ENCODE measurements at places on chromosomes 13 and 19.
A peak's percentile ranks its signal among the peaks of the same experiment; 100 is the strongest.

DNA sequence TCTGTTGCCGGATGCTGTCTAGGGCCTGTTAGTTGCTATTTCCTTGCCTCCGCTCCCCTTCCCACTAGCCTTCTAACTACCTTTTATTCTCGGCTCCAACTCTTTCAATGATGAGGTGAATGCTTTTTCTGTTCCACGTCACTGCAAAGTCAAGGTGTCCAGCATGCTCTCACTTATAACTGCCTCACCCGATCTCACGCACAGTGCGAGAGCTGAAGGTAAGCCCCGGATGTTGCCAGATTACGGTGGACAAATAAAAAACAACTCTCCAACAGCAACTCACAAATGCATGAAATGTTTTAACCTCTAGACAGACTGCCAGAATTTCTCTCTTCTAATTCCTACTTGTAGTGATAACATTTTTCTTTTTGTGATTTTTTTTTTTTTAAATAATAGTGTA is 169.9 kb downstream of the STK24 start:
- DNase-seq = no peak

DNA sequence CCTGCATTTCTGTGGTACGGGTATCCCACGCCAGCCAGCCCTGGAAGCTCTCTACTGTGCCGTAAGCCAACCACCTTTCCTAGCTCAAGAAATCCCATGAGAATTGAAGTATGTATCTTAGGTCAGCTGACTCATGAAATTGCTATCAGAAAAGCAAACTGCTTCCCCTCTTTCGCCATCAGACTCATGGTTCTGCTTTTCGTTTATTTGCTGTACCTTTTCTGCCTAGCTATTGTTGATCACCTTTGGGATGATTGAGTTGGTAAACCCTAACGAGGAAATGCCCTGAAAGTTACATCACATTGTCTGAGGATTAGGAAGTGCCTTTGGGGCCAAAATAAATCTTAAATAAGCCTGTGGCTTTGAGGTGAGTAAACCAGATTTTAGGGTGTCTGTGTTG is at the start of gene ADGRE3:
Gene ADGRE3 (minus strand): TSS at position 81 of the 400 bp plus-strand sequence. CDS start 74 bp downstream, at position 7.
- DNase-seq = no peak

- no peak for DNase-seq
These were observed 511.3 kb downstream of the MYO16 start for GRCh38 chr13:109140479-109141349.

DNA sequence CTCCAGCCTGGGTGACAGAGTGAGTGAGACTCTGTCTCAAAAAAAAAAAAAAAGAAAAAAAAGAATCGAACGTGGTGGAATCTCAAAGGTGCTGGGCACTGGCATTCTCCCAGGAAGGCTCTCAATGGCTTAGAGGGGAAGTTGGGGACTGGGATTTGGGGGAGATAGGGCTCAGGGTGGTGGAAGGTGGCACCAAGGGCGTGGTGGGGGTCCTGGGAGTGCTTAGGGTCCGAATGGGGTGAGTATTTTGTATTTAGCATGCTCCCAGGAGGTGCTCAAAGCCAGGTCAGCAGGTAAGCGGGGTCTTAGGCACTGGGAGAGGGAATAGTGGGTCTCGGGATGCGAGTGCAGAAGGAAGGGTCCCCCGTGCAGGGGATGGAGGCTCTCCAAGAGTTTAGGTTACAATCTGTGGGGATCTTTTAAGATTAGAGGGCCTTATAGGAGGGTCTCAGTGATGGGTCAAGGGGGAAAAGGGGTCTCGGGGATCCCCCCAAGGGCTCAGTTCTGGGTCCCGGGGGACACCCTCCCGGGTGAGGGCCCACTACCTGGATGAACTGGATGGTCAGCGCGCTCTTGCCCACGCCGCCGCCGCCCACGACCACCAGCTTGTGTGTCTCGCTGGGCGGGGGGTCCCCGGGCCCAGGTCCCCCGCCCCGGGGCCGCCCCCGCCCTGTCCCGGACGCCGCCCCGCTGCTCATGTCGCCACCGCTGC is 386 bp downstream of the RRAS start:
- no peak for DNase-seq

DNA sequence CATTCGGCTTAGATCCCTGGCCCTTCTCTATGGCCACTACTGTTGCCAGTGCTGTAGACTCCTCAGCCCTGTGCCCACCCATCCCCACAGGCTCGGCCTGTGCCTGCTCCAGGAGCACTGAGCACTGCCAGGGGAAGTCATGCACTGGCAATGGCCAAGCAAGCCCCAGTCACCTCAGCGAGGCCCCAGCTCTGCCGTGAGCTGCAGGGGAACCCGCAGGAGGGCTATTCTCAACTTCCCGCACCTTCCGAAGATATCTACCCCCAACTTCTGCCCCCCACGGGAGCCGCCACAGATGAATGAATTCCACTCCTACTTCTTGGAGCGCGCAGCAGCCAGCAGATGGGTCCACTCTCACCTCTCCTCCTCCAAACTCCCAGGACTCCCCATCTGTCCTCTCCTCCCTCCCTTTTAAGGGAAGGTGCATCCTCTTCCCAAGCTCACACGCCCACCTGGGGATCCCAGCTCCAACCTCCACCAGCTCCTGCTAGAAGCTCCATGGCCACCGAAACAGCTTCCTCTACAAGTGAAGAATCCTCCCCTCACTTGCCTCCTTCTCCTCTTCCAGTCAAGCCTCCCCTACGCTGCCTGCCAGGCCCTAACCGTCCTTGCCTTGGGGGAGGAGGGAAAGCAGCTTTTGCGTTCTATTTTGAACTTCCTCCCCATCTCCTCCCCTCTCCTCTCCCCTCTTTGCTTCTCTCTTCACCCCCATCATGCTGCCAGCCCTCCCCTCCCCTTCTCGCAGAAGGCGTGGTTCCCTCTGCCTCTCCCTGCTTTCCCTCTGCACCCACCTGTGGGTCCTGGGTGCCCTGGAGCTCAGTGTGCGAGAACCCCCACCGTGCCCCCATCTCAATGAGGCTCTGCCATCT is 52.2 kb downstream of the PEPD start:
- DNase-seq = no peak

GRCh38 chr13:109088624-109088917 is 459.2 kb downstream of the MYO16 start:
- no peak for DNase-seq

DNA sequence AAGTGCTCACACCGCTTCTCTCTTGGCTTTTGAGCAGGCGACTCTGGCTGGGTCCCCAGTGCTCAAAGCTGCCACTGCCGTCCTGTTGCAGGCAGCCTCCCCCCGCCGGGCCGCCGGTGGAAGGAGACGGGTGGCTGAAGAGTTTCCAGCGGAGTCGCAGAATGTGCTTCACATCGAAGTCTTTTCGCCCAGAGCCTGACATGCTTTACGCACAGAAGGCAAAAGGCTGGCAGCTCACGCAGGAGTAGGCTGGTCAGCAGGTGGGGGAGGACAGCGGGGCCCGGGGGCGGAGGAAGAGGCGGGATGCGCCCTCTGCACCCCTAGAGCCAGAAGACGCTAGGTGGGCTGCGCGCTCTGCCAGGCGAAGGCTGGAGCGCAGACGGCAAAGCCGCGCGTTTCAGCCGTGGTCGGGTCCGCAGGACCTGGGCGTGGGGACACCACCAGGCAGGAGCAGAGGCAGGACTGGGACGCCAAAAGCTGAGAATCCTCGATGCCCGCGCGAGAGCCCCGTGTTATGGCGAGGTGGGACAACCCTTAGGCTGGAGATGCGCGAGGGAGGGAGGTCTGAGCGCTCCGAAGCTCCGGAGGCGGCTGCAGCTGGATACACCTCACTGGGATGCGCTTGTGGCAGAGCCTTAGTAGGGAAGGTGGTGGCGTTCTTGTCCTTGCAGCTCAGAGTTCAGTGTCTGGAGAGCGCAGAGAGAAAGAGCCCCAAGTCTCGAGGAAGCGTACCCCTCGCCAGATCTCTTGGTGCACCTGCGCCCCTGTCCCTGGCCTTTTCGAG is at the start of gene ATXN8OS:
Gene ATXN8OS (plus strand): TSS at position 329 of the 784 bp plus-strand sequence.
- no peak for DNase-seq

DNA sequence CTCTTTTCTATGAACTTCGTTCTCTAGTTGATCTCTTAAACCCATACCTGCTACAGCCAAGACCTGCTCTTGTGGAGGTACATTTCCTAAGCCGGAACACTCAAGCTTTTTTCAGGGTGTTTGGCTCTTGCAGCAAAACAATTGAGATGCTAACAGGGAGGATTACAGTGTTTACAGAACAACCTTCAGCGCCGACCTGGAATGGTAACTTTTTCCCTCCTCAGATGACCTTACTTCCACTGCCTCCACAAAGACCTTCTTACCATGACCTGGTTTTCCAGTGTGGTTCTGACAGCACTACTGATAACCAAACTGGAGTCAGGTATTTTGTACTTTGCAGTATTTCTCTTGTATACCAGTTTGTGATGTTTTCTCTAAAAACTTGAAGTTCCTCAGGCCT is 506 bp downstream of the KCNRG start:
- no peak for DNase-seq

DNA sequence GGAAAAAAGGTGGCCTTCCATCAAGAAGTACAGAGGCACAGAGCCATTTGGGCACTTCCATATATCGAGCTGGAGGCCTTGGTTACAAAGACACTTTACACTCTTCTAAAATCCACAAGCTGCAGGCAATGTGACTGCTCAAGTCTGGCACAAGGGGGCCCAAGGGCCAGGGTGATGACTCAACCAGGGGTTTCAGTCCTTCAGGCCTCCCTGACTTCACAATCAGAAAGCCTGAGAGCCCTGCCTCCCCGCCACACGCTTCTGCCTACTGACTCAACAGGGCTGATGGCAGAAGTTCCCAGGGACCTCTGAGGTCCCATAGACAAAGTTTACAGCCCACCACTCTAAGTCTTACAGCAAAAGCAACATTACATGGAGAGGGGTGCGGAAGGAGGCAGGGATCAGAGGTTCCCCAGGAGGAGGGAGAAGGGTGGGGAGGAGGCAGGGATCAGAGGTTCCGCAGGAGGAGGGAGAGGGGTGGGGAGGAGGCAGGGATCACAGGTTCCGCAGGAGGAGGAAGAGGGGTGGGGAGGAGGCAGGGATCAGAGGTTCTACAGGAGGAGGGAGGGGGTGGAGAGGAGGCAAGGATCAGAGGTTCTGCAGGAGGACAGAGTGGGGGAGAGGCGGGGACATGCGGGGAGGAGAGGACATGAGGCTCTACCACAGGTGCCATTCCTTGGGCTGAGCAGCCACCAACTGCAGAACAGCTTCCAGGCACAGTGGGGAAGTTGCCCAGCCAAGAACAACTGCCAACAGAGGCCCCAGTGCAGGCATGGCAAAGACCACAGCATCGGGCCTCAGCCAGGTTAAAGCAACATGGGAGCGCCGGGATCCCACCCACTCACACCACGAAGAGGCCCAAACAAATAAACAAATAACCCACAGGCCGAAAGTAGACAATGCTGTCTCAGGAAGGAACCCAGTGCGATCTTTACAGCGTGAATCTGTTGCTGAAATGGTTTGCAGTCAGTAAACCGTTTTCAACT is 52.0 kb downstream of the SLC7A1 start:
- DNase-seq = no peak

- no peak for DNase-seq
These were observed 32.8 kb downstream of the ELF1 start for GRCh38 chr13:40986101-40986856.

GRCh38 chr19:44303976-44304568 is 753 bp downstream of the ZNF235 start:
- DNase-seq = peak; percentile 1

- DNase-seq = no peak
These were observed 14.2 kb upstream of the LATS2 start for GRCh38 chr13:21075379-21076249.

GRCh38 chr19:57057036-57057686 is 62.6 kb upstream of the USP29 start:
- no peak for DNase-seq

DNA sequence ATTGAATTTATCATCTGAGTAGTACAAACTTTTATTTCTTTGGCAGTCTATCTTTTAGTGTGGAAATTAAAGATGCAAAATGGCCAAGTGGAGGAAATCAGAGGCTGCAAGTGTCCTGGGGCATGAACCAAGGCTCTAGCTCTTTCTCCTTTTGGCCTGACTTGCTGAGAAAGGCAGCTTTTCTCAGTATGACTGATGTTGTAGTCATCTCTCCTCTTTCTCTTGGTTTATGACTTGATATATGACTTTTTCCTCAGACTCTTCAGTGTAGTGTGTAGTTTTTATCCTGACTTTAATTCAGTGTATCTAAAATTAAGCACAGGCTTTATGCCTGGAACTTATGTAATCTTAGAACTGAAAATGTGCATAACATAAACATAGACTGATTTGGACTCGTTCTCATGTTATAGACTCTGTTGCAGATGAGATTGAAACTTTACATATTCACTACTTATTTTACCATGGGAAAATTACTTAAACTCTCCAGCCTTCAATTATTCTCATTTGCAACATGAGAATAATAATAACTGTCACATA is 65.7 kb downstream of the SLITRK5 start:
- DNase-seq = no peak

DNA sequence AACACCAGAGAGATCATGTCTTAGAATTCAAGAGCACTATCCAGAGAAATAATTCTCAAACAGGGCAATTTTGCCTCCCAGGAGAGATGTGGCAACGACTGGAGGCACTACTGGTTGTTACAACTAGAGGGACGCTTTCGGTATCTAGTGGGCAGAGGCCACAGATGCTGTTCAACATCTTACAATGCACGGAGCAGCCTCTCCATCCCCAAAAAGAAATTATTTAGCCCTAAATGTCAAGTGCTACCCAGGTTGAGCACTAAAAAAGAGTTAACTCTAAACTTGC is 78.6 kb downstream of the ABCC4 start:
- DNase-seq = no peak

- DNase-seq = no peak
These were observed 98.7 kb downstream of the KCTD15 start for GRCh38 chr19:33895366-33895765.

DNA sequence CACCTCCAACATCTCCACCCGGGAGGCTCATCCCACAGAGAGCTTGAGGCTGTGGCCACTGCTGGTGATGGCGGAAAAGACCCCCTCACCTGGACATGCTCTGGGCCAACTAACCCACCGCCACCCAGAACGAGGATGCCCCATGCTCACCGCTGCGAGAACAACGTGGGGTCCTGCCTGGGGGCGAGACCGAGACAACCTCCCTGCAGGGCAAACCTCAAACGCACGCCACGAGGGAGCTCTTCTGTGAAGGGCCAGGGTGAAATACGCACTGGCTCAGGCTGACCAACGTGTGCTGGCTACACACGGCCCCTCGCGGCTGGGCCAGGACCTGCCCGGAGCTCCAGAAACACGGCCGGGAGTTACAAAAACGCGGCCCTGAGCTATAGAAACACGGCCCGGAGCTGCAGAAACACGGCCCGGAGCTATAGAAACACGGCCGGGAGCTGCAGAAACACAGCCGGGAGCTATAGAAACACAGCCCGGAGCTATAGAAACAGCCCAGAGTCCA is 19.0 kb upstream of the PLPP2 start:
- DNase-seq = no peak
